ENCODE measurements at places on chromosomes 5 and 9. TPM values are rescaled to one million over a fixed set of nuclear protein-coding genes. Genes with fewer than 3 reads are reported as not detected.

The CENPK gene
- total RNA-seq, result 4.2 TPM

The SPINK5 gene
- 8.4 TPM for total RNA-seq

The SEPTIN8 gene
- 22.6 TPM for total RNA-seq

The GDA gene
- 1.8 TPM for total RNA-seq

The PCDHGA6 gene
- total RNA-seq, result under 0.01 TPM

The NEUROG1 gene
- not detected for total RNA-seq

The LTC4S gene
- total RNA-seq, result 0.38 TPM

The FOXD4L3 gene
- not detected for total RNA-seq

The CDH9 gene
- not detected for total RNA-seq

Data from bronchial epithelial cell (primary cell).